ENCODE measurements at places on chromosomes 7 and 10.

DNA sequence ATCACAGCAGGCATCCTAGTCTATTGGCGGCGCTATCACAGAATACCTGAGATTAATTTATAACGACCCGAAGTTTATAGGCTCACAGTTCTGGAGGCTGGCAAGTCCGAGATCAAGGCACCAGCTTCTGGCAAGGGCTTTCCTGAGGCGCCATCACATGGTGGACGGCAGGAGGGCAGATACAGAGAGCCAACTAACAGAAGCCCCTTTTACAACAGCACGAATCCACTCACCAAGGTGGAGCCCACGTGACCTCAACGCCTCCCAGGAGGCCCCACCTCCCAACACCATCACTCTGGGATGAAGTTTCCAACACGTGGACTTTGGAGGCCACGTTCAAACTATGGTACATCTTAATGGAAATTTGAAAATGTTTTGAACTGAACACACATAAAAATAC is 255.3 kb downstream of the ELFN1 start:
- DNase-seq: no peak

GRCh38 chr7:39855325-39855674 is 94.8 kb upstream of the CDK13 start:
- no peak for DNase-seq

DNA sequence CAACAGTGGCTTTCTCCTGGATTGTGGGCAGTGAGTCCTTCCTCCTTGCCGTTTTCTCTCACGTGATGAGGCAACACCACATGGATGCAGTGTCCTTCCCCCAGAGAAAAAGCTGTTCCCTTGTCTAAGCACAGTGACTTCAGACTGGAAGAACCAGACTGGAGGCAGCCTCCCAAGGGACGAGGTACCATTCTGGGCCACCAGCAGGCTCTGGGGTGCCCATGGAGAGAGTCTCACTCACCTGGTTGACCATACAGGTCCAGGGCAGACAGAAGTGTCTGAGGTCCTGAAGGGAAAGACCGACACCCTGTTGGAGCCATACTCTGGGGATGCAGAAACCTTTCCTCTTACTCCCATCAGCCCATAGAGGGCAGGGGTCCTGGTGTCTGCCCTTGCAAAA is 69.2 kb upstream of the DOCK1 start:
- no peak for DNase-seq

DNA sequence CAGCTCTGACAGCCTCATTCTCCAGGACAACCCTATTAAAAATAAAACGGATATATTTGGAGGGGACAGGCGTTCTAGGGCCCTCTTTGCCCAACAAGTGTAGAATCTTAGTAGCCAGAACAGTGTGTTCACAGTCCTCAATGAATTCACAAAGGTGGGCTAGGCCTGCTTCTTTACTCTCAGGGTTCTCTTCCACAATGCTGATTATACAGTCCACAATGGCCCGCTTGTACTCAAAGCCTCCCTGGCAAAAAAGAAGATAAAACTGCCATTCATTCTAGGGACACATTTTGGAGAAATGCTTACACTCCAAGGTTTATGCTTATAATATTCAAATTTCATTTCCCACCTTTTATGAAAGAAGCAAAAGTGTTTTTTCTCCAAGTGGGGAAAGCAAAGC is 62.6 kb downstream of the MEST start:
- DNase-seq: no peak

- DNase-seq: no peak
Measured at GRCh38 chr7:37476428-37476827, 27.8 kb upstream of the ELMO1 start.

GRCh38 chr7:30322271-30323005 is 38.0 kb downstream of the ZNRF2 start:
- DNase-seq: peak; percentile 70

DNA sequence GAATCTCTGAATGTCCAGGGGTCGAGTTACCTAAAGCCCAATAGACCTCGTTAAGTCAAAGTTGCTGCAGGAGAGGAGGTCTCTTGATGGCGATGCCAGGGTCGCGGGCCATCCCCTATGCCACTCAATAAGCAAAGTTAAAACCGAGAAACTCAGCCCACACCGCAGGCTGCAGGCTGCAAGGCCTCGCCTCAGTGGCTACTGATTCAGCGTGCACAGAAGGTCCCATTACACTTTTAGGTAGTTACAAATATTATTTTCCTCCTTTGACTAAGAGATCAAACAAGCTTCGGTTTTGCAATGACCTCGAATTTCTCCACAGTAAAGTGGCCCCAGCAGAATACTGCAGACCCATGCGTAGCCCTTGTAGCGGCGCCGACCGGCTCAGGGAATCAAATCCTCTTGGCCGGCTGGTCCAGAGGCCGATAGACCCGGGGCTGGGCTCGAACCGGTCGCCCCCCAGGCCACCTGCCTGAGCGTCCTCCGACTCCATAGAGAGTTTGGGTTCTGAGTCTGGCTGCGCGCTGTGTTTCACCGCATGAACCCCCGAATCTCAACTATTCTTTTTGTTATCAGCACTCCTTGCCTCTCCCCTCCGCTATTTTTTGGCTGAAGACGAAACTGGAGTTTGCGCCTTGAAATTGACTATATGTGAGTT is 2.3 kb downstream of the C1QL3 start:
- no peak for DNase-seq

- no peak for DNase-seq
Measured at GRCh38 chr10:77798940-77799339, 127.6 kb downstream of the DLG5 start.

DNA sequence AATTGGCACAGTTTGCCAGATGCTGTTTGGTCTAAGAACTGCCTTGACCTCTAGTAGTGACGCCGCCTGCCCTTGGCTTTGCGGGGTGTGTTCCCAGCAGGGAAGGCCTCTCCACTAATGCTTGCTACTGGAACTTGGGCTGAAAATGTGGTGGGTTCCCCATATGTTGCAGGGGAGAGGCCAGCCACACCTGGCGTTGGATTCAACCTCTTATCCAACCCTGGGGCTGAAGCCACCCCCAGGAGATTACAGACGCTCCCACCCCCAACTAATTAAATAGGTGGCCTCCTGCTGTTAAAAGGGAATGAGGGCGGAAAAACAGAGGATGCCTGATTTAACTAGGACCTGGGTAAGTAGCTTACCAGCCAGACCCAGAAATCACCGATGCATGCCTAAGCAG is 19.2 kb upstream of the ATOH7 start:
- no peak for DNase-seq

DNA sequence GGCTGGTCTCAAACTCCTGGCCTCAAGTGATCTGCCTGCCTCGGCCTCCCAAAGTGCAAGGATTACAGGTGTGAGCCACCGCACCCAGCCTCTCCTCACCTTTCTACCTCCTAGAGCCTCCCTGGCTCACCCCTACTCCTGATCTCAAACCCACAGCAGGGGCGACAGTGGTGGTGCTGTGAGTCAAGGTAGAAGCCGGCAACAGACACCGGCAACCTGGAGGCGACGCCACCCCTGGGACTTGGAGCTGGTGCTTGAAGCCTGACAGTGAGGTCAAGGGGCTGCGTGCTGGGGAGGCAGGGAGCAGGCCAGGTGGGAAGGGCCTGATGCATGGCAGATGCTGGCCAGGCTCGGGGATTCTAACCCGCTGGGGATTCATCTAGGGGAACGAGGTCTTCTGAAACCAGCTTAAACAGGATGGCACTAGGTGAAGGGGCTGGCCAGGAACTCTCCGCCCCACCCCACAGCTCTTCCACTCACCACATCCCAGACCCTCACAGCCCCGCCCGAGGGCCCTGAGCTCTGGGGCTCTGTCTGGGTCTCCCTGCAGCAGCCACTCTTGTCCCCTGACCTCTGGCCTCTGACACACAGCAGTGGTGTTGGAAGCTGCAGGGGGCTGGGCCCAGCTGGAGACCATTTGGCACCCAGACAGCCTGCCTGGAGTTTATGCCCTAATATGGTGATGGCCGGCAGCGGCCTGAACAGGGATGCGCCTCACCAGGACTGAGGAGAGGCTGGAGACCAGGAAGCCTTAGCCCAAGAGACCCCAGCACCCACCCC is 16.4 kb downstream of the KCNH2 start:
- no peak for DNase-seq

DNA sequence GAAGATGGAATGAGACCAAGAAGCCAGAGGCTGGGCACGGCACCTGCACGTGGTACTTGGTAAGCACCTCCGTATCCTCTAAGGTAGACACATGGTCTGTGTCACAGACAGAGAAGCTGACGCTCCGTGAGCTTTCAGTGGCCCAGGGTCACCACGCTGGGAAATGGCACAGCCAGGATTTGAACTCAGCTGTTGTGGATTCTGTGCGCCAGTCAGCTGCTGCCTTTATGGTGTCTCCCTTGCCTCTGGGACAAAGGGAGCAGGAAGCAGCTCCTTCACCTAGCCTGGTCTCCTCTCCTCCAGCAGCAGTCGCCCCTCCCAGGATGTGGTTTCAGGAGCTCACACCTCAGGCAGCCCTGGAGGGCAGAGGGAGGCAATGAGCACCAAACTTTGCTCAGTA is 110.8 kb downstream of the ARHGAP22 start:
- DNase-seq: no peak

DNA sequence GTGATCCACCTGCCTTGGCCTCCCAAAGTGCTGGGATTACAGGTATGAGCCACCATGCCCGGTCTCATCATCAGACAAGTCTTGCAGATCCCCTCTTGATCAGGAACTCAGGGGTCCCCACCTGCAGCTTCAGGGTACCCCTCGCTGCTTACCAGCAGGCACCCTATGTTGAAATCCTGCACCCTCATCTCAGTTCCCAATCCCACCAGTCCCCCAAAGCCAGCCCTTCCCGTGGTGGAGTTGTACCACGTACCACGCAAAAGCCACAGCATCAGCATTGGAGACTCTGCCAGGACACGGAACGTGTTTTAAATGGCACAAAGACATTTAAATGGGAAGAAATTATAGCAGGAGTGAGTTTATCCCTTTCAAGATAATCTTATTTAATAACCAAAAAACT is 202.0 kb downstream of the CUX1 start:
- no peak for DNase-seq

DNA sequence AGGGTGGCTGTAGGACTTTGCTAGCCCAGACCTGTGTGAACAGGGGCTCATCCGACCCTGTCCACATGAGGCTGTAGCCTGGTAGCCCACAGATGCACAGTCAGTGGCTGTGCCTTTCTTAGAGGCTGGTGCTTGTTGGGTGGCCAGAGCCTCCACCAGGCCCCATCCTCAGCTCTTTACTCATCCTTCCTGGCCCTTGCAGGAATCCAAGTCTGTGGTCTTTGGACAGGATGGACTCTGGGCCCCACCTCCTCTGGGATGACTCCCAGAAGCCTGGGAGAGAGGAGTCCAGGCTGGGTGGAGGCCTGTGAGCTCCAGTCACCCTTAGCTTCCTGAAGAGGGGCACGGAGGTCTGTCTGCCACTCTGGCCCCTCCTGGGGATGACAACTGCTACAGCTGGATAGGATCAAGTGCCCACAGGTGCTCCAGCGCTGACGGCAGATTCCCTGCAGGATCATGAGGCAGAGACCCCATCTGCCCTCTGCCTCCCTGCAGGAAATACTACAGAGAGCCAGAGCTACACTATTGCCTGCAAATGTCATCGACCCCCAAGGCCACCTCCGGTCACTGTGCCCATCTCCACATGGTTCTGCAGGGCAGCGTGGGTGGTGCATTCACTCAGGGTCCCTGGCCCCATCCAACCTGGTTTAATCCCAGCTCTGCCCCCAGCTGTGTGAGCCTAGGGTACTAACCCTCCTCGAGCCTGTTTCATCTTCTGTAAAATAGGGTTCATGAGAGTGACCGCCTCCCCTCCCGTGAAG is 114.5 kb downstream of the PTPN20 start:
- no peak for DNase-seq

GRCh38 chr7:41476460-41476803 is 226.5 kb downstream of the INHBA start:
- no peak for DNase-seq

DNA sequence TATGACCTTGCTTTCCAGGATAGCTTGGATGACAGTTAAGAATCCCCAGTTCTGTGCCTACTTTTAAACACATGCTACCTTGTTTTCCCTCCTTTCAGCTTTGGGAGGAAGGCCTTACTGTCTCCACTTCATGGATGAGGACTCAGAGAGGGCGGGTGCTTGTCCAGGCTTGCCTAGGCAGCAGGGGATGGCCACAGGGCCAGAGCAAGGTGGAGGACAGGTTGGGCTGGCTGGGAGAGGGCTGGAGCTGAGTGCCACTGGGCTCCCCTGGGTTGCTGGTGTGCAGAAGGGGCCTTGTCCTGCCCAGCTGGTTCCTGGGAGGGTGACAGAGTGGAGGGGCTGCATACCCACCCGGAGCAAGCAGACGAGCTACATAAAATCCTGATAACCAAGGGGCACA is 117.8 kb downstream of the GRK5 start:
- no peak for DNase-seq

GRCh38 chr7:97155897-97156418 is 38.5 kb downstream of the SDHAF3 start:
- no peak for DNase-seq

DNA sequence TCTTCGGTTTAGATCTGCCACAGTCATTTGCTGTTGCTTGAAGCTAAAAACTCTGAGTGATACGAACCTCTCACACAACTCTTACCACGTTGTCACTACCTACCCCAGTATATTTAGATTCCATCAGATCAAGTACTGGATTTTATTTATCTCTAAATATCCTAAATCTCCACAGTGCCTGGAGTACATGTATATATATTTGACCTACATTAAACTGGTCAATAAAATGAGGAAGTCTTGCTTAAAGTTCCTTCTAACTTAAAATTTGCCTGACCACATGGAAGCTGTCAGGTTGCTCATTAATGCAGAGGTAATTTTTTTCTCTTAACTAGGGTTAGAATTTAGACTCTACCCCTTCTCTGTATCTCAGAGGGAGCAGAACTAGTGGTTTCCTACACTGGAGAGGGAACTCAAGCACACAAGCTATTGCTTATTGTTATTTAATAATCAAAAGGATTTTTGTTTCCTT is 3.1 kb upstream of the MACC1 start:
- no peak for DNase-seq

GRCh38 chr10:44178856-44179255 is 206.0 kb downstream of the CXCL12 start:
- no peak for DNase-seq

- no peak for DNase-seq
Measured at GRCh38 chr10:58854811-58855210, 321.6 kb upstream of the PHYHIPL start.

- DNase-seq: no peak
Measured at GRCh38 chr10:78278058-78278404, 244.4 kb downstream of the RPS24 start.
